ENCODE measurements at places on chromosomes 4 and X.

DNA sequence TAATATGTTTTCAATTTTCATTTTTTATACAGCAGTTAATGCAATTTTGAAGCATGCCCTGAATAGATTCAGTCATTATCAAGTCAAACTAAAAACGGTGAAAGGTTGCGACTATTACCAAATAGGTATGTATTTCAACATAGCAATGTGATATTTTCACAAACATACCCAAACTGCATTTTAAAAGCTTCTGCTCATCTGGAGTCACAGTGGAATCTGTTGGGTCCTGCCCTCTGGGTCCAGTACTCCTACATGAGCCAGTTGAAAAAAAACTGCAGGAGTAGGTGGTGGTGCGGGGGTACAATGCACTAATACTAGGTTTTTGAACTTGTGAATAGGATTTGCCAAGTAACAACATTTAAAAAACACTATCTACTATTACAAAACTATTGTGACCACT is 938 bp downstream of the GPR34 start:
- DNase-seq: no peak

DNA sequence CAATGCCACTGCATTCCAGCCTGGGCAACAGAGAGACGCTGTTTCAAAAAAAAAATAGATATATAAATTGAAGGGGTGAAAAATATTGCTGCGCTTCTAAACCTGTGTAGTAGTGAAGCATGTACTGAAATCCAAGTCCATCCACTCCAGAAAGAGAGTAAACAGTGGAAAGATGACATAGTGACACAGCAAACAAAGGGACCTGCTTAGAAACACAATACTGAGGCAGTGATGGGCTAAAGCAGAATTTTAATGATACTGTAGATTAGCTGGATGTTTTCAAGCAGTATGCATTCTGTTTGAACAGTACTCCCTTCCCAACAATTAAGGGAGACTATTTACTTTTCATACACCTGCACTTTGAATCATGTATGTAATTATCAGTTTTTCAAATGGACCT is 42.5 kb downstream of the TFDP3 start:
- DNase-seq: no peak

GRCh38 chr4:145502809-145503208 is 21.2 kb downstream of the SMAD1 start:
- DNase-seq: no peak

DNA sequence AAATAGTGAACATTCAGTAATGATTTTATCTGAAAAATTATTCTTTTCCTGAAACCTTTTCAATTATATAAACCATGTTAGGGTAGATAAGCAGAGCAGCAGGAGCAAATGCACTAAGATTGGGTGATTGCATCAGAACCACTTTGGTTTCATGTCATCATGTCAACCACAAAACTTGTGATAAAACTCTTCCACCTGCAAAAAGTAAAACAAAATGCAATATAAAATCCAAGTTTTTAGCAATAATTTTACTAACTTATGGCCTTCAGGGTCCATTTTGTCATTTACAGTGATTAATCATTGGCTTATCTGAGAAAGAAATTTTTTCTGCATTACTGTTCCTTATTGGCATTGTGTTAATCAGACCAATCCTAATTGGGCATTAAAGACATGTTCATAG is 42.4 kb downstream of the NHS start:
- DNase-seq: no peak

DNA sequence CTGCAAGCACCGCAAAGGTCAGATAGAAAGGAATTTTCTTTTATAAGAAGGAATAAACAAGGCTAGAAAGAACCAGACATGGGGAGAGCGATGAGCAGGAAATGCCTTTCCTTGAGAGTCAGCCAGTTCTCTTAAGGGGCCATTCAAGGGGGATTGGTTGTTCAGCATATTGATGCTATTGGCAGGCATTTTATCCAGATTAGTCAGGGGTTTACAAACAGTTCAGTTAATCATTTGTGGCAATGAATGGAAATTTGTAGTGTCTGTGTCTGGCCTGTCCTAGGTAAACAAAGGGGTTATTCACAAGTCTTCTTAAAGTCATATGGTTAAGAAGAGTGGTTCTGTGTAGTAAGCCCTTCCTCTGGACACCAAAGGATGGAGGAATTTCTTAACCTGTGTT is 184.7 kb upstream of the FRMPD4 start:
- no peak for DNase-seq

DNA sequence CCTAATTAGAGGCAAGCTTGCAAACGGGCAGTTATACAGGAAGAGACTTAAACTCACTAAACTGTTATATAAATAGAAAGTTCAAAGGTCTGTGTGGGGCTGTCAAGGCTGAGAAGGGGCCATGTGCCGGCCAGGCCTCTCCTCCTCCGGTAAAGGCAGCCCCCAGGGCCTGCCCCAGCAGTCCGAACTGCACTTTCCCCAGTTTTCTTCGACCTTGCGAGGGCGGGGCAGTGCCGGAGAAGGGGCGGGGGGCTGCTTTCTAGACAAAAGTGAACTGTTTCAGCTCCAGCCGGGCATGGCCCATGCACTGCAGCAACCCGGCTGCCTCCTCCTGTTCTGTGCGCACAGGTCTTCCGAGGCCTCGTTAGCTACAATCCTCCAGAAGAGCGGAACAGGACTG is 4.1 kb downstream of the AFF2 start:
- no peak for DNase-seq

GRCh38 chr4:93764639-93765246 is 63.8 kb upstream of the ATOH1 start:
- DNase-seq: no peak

DNA sequence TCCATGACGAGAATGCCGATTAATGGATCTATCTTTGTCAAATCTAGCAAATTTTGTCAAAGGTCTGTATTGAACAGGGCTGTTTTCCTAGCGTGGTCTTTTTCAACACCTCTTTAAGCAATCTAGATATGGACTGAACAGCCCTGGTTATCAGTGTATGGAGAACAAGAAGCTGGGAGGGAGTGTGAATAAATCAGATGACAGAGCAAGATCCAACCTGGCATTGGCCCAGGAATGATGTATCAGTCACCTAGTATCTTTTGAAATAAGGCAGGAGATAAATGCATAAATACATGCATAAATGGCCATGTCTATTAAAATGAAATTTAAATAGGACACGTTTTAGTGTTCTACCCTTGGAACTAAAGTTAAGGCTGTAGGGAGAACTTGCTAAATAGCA is 15.7 kb upstream of the AP1S2 start:
- no peak for DNase-seq

- no peak for DNase-seq
Observed at GRCh38 chr4:26020083-26020668, 106.2 kb downstream of the SMIM20 start.

GRCh38 chr4:130812117-130812765 is 1716.3 kb downstream of the C4orf33 start:
- DNase-seq: no peak

DNA sequence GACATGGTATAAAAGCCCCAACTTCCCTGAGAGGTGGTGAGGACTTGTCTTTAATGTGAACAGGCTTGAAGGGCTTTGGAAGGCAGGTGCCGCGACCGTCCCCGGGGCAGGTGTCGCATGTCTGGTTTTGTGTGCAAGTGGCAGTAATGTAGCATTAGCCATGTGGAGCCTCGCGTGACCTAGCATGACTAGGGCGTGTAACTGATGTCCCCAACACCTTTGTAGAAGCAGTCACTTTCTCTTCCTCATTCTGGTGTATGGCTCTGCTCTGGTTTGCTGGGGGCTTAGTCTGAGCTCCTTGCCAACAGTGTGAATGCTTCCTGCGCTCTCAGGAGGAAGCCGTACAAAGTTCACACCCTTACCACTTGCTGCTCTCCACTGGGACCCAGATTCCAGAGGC is 145.7 kb downstream of the AMMECR1 start:
- no peak for DNase-seq
